ENCODE measurements at places on chromosomes 1 and 21. TPM values are rescaled to one million over a fixed set of nuclear protein-coding genes. Genes with fewer than 3 reads are reported as not detected.

Gene DNAJC6
- 1.2 TPM for total RNA-seq

Gene SDC3
- 3.8 TPM for total RNA-seq

Gene KRTAP6-3
- not detected for total RNA-seq

Gene SYT14
- total RNA-seq = 0.05 TPM

Gene PTCH2
- total RNA-seq = 0.33 TPM

Gene FAM167B
- total RNA-seq = 1.2 TPM

Gene EXO1
- total RNA-seq = 19.6 TPM

Gene ZBTB7B
- total RNA-seq = 12.1 TPM

Gene CRYAA
- total RNA-seq = not detected

Gene SLC35F3
- total RNA-seq = 3.2 TPM

GRCh38 chr1:27029517-27029916 is 16.9 kb upstream of the TENT5B start:
- H3K36me3 ChIP-seq = no peaks in the 10 kb centered on the region
- peaks cover 7% of the 10 kb centered on the region for H3K27me3 ChIP-seq
- peaks cover 19% of the 10 kb centered on the region for H3K4me1 ChIP-seq
- H3K4me3 ChIP-seq = no peak overlapping the region
- DNase-seq = no peak

DNA sequence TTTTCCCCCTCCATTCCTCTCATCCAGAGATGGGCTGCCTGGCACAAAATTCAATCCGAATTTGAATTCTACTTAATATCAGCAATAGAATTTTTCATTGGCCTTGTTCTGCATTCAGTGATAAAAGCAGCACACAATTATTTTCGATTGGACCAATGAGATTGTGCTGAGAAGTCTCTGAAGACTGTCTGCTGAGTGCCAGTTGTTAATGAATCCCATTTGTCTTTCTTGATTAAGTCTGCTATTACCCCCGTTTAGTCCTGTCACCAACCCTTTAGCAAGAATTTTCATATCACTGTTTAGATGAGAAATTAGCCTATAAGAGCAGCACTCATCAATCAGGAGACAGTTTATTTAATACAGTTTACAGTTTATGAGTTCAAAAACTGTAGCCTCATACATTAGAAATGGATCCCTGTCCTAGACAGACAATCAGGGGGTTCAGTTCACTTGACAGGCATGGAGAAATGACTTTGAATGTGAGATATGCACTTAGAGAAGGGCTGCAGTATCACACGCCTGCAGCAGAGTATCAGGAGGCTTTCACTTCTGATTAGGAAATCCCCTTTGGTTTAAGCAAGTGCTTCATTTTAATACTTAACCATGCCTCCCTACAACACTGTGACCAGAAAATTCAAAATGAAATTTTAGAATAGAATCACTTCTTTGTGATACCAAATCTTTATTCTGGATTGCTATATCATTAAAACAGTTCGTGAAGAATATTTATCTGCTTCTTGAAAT is 304.7 kb upstream of the PTBP2 start:
- no peak overlapping the region for H3K4me3 ChIP-seq
- no peaks in the 10 kb centered on the region for H3K36me3 ChIP-seq
- no peak overlapping the region for H3K27ac ChIP-seq
- DNase-seq = no peak

- no peaks in the 10 kb centered on the region for H3K36me3 ChIP-seq
- H3K27me3 ChIP-seq = no peaks in the 10 kb centered on the region
- H3K4me1 ChIP-seq = no peaks in the 10 kb centered on the region
Observed at GRCh38 chr1:15206418-15207030, 40.5 kb upstream of the FHAD1 start.

DNA sequence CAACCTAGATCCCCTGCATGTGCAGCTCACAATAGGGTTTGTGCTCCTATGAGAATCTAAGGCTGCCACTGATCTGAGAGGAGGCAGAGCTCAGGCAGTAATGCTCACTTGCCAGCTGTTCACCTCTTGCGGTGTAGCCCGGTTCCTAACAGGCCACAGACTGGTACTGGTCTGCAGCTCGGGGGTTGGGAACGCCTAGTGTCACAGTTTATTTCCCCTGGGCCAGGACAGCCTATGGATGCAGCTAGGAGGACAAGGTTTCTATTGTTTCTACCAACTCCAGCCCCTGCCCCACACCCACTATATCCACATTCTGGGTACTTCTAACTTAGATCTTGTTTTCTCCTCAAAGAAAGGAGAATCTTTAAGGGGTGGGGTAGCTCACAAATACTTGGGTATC is 58.7 kb upstream of the PRRC2C start:
- H3K27ac ChIP-seq = no peak overlapping the region
- H3K4me3 ChIP-seq = no peak overlapping the region
- no peaks in the 10 kb centered on the region for H3K27me3 ChIP-seq
- no peaks in the 10 kb centered on the region for H3K36me3 ChIP-seq

DNA sequence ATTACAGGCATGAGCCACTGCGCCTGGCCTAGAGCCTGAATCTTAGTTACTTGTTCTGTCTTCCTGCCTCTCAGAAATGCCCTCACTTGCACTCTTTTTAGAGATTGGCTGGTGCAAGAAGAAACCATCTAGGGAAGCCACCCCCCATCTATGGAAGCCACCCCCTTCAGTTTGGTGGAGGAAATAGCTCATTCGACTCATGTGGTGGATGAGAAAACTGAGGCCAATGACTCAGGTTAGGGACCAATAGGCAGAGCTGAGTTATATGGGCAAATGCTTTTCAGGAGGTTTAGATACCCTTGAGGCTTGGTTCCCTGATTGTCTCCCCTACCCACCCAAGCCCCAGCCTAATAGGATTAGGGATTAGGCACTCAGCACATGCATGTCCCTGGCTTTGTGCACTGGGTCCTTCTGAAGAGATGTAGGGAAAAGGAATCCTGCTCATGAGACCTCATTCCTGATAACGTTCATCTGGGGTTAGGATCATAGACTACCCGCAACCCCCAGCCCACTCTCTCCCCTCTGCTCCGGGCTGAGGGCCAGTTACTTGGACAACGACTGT is 77.1 kb downstream of the PAX7 start:
- no peaks in the 10 kb centered on the region for H3K36me3 ChIP-seq
- no peaks in the 10 kb centered on the region for H3K4me1 ChIP-seq
- no peak overlapping the region for H3K27ac ChIP-seq
- no peak overlapping the region for H3K4me3 ChIP-seq

DNA sequence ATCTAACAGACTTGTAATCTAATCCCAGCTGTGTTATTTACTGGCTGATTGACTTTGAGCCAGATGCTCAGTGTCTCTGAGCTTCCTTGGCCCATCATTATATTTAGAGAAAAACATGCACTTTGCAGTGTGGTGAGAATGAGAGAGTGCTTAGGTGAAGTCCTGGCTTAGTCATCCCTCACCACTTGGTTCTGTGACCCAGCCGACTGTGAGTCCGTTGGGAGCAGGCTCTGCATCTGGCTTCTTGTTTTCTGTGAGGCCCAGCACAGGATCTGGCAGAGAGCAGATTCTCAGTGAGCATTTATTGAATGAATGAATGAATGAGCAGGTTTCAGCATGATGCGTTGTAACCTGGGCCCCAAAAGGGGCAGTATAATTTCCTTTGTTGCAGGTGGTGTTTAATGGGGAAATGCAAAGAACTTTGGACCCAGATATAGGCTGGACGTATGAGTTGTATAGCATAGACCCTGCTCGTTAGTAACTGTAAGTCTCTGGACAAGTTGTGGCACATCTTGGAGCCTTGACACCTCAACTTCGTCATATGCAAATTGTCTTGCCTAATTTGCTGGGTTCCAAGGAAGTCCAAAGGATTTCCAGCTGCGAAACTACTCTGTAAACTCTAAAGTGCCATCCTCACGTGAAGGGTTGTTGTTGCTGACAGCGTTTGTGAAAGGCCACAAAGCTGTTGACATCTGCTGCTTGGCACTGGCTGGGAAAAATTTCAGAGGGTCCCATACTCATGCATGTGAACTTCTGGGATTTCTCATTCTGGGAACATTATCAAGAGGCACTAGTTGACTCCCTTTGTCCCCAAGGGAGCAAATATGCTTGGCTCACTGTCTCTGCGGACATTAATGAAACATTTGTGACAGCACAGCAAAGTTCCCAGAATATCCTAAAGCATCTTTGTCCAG is 138.8 kb upstream of the USP24 start:
- DNase-seq = no peak
- peaks cover 35% of the 10 kb centered on the region for H3K4me1 ChIP-seq

DNA sequence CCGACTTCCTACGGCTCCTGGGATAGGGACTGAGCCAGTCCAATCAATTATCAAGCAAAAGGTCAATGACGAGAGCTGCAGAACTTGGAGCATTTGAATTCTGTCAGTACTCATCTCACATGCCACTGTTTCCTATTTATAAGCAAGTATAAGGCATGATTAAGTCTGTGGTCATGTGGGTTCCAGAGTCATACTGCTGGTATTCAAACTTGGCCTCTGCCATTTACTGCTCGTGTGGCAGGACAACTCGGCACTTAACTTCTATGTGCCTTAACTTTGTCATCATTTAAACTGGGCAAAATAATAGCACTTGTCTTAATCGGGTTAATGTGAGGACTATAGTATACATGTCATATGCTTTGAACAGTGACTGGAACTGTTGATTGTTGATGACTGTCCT is 44.9 kb upstream of the TNFSF18 start:
- no peak overlapping the region for H3K4me3 ChIP-seq
- no peak overlapping the region for H3K27ac ChIP-seq
- no peak for DNase-seq
- no peaks in the 10 kb centered on the region for H3K4me1 ChIP-seq
- no peaks in the 10 kb centered on the region for H3K36me3 ChIP-seq
- H3K27me3 ChIP-seq = no peaks in the 10 kb centered on the region

- H3K4me3 ChIP-seq = no peak overlapping the region
- H3K27ac ChIP-seq = no peak overlapping the region
- H3K27me3 ChIP-seq = no peaks in the 10 kb centered on the region
- no peak for DNase-seq
- no peaks in the 10 kb centered on the region for H3K36me3 ChIP-seq
Observed at GRCh38 chr1:176529395-176530090, 66.6 kb downstream of the PAPPA2 start.

DNA sequence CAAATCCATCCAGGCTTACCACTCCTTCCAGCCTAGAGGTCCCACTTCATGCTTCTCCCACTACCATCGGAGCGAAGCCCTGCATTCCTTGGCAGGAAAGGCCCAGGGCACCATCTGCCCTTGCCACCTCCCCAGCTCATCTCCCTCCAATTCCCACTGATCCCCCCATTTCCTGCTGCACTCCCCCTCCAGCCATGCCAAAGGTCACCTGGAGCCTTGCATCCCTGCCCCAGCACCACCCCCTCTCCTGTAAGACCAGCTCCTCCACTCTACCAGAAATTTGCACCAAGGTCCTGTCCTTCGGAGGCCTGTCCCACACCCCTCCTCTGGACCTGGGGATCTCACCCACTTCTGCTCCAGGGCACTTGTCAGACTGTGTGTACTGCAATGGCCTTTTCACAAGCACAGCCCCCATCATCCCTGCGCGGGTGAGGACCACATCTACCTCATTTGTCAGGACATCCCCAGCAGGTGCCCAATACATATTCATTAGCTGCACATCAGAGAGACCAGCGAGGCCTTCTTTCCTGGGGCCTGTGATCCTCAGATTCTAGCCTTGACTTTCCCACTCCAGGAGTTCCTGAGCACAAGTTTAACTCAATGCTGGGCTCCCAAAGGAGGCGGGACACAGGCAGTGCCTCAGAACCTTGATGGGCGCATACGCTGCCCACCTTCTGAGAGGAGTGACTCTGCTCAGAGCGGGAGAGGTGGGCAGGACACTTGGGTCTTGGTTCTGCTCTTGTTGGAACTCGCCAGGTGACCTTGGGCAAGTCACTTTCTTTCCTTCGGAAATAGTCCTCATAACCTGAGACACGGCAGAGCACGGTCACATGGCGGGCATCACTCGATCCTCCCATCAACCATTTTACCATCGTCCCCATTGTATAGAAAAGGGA is 49.9 kb upstream of the EDN2 start:
- no peaks in the 10 kb centered on the region for H3K27me3 ChIP-seq
- H3K4me3 ChIP-seq = no peak overlapping the region
- DNase-seq = no peak
- peaks cover 21% of the 10 kb centered on the region for H3K36me3 ChIP-seq

DNA sequence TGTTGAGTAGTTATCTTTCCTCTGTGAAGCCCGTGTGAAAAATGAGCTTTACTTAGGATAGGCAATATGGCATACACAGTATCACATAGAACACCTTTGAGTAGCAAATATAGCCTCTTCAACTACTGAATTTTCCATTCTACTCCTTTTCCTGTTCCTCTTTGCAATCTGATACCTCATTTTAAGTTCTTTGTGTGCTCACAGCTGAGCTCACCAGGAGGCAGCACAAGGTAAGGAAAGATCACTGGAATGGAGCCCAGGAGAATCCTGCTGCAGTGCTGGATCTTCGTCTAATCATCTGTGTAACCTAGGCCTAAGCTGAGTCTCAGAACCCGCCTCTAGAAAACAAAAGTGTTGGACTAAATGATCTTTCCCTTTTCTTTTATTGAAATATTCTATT is 171.0 kb downstream of the LRRC40 start:
- H3K4me3 ChIP-seq = no peak overlapping the region
- no peaks in the 10 kb centered on the region for H3K36me3 ChIP-seq
- no peaks in the 10 kb centered on the region for H3K27me3 ChIP-seq
- no peaks in the 10 kb centered on the region for H3K4me1 ChIP-seq

- H3K27ac ChIP-seq = no peak overlapping the region
- no peak for DNase-seq
- H3K27me3 ChIP-seq = no peaks in the 10 kb centered on the region
- H3K36me3 ChIP-seq = no peaks in the 10 kb centered on the region
- H3K4me3 ChIP-seq = no peak overlapping the region
- H3K4me1 ChIP-seq = peaks cover 9% of the 10 kb centered on the region
Observed at GRCh38 chr1:116847688-116848531, 61.8 kb upstream of the PTGFRN start.

- H3K27ac ChIP-seq = no peak overlapping the region
- DNase-seq = no peak
- H3K27me3 ChIP-seq = no peaks in the 10 kb centered on the region
- no peaks in the 10 kb centered on the region for H3K4me1 ChIP-seq
Observed at GRCh38 chr21:44729336-44730027, 18.1 kb upstream of the TSPEAR start.

DNA sequence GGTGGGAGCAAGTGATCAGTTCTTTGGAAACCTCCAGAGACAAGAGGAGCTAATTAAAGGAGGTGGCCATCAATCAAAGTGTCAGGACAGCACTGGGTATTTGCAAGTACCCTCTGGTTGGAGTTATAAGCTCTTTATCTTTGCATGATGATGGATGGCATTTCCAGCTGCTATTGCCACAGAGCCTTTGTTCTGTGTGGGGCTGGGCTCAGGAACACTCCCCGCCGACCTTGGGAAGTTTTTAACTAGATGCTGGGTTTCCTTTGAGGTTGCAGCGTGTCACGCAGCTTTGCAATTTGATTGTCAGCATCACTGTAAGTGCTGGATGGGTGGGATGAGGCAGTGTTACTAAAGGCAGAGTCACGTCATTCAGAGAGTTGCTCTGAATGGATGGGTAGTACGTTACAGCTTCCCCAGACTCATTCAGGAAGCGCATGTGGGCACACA is 68.9 kb downstream of the CNIH3 start:
- no peaks in the 10 kb centered on the region for H3K36me3 ChIP-seq
- no peaks in the 10 kb centered on the region for H3K4me1 ChIP-seq
- H3K27me3 ChIP-seq = no peaks in the 10 kb centered on the region
- no peak overlapping the region for H3K27ac ChIP-seq
- no peak overlapping the region for H3K4me3 ChIP-seq

- no peak overlapping the region for H3K27ac ChIP-seq
- H3K27me3 ChIP-seq = no peaks in the 10 kb centered on the region
- H3K4me3 ChIP-seq = no peak overlapping the region
- no peak for DNase-seq
Observed at GRCh38 chr1:19738076-19738475, 61.6 kb downstream of the TMCO4 start.

GRCh38 chr1:239204401-239204800 is 182.0 kb upstream of the CHRM3 start:
- H3K4me3 ChIP-seq = no peak overlapping the region
- no peaks in the 10 kb centered on the region for H3K4me1 ChIP-seq
- H3K36me3 ChIP-seq = no peaks in the 10 kb centered on the region
- no peaks in the 10 kb centered on the region for H3K27me3 ChIP-seq
- DNase-seq = no peak
